ENCODE measurements at places on chromosomes 16 and 17. TPM values are rescaled to one million over a fixed set of nuclear protein-coding genes. Genes with fewer than 3 reads are reported as not detected.
A peak's percentile ranks its signal among the peaks of the same experiment; 100 is the strongest.

GRCh38 chr16:30112197-30113030 is 923 bp downstream of the GDPD3 start:
- no peak for DNase-seq

DNA sequence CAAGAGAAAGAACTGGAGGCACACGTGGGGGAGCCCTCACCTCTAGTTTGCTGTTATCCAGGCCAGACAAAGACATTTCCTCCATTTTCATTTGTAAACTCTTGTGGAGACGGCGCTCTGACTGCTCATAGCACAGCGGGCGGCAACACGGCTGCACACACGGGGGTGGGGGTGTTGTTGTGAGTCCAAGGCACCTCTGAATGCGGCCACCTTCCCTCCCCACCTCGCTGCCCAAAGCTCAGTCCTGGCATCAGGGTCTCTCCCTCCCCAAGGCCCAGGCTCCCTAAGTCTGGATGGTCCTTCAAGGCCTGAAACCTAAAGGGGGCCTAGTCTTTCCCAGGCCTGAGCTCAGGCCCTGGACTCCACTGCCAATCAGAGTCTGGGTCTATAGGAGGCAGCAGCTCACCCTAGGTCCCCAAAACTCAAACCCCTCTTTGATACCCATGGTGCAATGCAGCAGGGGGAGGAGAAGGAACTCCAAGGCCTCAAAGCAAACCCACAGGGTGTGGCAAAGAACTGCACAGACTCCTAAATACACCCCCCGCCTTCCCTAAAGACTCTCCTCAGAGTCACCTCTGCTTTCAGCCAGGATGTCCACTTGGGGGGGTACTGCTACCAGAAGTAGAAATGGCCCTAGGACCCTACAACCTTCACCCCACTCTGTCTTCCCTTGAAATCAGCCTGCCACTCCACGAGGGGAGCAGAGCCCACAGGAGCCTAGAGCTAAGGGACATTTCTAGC is 1.5 kb downstream of the ATXN7L3 start:
- no peak for DNase-seq

- DNase-seq: no peak
These were observed 3.0 kb upstream of the UBB start for GRCh38 chr17:16377941-16378341.

GRCh38 chr16:11079652-11080187 is 135.4 kb downstream of the CLEC16A start:
- no peak for DNase-seq

MT1F gene
- 24.6 TPM for polyA plus RNA-seq

DNA sequence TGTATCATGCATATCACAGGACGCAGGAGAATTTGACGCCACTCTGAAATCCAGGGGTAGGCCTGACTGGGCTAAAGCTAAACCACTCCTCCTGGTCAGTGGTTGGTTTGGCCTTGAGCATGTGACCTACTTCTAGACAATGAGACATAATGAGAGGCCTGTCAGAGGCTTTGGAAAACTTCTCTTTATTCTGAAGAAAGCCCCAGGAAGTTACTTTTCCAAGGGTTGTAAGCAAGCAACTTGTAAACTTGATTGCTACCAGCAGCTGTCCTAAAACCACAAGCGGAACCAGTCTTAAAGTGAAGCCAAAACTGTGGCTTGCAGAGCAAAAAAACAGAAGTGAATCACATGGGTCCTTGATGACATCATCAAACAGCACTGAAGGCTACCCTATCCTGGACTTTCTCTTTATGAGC is 138.2 kb upstream of the COX10 start:
- peak; percentile 4 for DNase-seq

DNA sequence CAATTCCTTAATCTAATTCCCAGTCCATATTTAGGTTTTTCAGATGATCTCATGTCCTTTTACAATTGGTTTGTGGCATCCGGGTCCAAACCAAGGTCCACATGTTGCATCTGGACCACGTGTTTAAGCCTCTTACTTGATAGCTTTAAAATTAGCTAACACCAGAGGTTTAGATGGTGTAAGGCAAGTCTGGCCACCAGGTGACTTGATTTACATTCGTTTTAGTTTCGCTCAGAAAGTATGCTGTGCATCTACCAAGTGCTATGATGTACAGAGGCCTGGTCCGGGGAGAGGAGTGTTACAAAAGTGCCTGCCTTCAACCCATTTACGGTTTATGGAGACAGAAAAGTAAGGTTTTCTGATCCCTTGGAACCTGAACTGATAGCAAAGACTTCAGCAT is 878 bp upstream of the DNAJA2 start:
- DNase-seq: no peak

- no peak for DNase-seq
These were observed 10.4 kb upstream of the WFDC1 start for GRCh38 chr16:84284154-84284722.

DERL2 gene
- polyA plus RNA-seq: 99.4 TPM

GRCh38 chr17:21125862-21126261 is 902 bp upstream of the DHRS7B start:
- DNase-seq: no peak

G6PC1 gene
- 0.07 TPM for polyA plus RNA-seq

NPIPB9 gene
- polyA plus RNA-seq: 1.4 TPM

CDK5R1 gene
- 7.1 TPM for polyA plus RNA-seq

- no peak for DNase-seq
These were observed 8.2 kb upstream of the CCL2 start for GRCh38 chr17:34246881-34247280.

DNA sequence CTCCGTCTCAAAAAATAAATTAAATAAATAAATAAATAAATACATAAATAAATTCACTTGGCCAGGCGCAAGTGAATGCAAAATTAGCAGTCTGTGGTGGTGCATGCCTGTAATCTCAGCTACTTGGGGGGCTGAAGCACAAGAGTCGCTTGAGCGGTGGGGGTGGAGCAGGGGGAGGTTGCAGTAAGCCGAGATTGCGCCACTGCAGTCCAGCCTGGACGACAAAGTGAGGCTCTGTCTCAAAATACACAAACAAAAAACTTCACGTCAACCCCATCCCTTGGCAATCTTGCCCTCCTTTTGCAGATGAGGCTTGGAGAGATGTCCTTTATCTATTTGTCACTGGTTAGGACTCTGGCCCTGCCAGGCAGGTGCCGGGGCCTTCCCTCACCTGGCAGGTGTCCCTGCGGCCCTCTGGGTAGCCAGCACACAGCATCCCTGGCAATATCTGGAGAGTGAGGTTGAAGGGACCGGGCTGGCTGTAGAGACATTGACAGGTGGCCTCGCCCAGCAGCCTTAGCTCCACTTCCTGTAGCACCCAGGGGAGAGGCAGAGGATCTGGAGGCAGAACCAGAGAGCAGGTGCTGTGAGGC is 4.4 kb downstream of the PRSS36 start:
- DNase-seq: no peak

USP43 gene
- 2.9 TPM for polyA plus RNA-seq

- DNase-seq: no peak
These were observed 667 bp downstream of the FSCN2 start for GRCh38 chr17:81528651-81529436.

DNA sequence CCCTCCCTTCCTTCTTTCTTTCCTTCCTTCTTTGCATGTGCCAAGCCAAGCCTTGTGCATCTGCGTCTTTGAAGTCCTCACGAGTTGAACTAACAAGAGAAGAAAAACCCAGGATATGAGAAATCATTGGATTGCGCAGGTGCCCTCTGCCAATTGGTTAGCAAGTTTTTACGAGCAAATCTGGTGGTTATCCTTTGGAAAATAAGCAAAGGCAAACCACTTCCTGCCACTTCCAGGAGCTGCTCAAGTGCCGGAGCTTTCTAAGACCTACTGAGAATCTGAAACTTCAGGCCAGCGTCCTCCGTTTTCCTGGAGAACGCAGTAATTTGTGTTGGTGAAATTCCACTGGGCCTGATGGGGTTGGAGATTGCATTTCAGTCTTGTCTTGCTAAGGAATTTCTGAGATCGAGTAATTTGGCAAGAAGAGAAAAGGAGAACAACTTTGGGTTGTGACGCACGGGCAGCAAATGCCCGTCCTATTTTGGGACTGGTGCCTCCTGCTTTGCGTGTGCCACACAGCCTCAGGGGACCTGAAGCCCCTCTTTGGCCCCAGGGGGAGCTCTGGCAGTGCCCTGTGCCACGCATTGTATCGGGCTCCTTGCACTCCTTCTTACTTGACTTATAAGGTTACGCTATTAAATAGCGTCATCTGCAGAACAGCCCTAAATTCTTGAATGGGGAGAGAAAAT is 56.4 kb downstream of the CMIP start:
- DNase-seq: no peak

GRCh38 chr17:4610162-4610561 is 25.8 kb downstream of the SMTNL2 start:
- no peak for DNase-seq

DNA sequence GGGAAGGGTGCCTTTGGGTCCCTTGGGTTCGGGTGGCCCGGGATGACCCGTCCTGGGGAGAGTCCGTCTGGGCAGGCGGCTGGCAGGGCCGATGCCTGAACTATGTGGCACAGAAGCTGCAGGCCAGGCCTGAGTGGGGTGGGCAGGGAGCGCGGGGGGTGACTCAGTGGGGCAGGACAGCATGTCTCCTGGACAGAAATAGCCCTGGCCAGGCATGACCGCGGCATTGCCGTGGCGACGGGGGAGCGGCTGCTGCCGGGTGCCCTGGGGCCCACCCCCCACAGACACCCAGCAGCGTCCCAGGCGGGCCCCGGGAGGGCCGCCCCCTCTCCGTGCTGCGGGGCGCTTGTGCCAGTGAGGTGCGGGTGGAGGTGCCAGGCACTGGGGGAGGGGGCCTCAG is 1.8 kb upstream of the C1QTNF8 start:
- no peak for DNase-seq

DNA sequence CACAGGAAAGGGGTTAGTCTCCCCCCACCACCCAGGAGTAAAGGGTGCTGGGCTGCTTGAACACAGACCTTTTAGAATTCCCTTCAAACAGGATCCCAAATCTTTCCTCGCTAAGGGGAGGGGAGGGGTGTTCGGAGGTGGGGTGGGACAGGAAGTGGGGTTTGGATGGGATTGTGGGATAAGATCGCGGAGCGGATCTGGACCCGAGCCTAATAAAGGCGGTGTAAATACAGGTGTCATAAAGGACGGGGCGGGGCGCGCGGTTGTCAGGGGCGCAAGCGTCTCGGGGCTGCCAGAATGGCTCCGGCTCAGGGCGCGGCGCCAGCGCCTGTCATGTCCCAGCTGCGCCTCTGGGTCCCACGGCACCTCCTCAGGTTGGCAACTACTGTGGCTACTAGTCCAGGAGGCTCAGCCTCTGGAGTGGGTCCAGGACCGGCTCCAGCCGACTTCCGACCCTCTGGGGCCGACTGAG is 59.8 kb upstream of the FBXO47 start:
- peak; percentile 19 for DNase-seq

KRTAP4-3 gene
- polyA plus RNA-seq: not detected

GRCh38 chr17:8163978-8164814 is 1.4 kb upstream of the VAMP2 start:
- DNase-seq: peak; percentile 83

DNA sequence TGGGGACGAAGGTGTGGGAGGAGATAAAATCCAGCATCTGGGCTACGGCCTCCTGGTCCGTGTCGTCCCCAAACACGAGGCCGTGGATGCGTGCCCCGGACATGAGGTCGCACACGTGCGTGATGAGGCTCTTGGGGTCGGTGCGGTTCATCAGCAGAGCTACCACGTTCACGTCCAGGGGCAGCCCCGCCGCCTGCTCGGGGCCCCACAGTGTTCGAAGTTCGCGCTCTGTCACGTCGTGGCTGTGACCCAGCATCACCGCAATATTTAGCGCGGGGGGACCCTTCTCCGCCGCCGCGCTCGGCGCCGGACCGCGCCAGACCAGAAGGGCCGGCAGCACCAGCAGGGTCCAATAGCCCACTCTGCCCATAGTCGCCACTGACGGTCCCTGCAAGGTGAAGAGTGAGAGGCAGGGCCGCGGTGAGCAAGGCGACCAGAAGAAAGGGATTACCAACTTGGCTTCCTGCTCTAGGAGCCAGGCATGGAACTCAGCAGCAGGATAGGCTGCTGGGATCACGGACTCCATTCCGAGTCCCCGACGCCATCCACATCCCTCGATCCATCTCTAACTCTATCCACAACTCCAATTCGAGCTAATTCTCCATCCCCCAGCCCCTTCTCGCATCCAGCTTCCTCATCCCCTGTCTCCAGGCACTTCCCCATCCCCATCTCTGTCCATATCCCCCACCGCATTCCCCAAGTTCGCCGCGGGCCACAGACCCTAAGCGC is 2.0 kb downstream of the GRIN2A start:
- no peak for DNase-seq

DNA sequence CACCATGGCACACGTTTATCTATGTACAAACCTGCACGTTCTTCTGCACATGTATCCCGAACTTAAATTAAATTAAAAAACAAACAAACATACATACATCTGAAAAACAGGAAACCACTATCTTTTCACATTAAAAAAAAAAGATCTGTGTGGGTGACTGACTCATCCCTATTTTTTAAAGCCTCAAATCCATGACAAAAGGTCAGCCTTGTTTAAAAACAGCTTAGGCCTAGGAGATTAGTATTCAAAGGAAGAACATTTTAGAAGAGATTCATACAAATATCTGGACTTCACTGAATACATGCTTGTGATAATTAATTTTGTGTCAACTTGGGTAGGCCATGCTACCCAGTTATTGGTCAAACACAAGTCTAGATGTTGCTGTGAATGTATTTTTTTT is 4.7 kb upstream of the PRKAR1A start:
- DNase-seq: no peak

- no peak for DNase-seq
These were observed at the start of the genes SGSH and SLC26A11 for GRCh38 chr17:80220054-80220735. SGSH (minus strand) TSS chr17:80220333; CDS start chr17:80220313, 20 bp downstream. SLC26A11 (plus strand) TSS chr17:80220427; CDS start chr17:80221561, 1,134 bp downstream.

GRCh38 chr17:82105882-82106687 is 8.0 kb upstream of the FASN start:
- no peak for DNase-seq

FKBP10 gene
- 9.6 TPM for polyA plus RNA-seq

NEURL4 gene
- polyA plus RNA-seq: 39.6 TPM

DNA sequence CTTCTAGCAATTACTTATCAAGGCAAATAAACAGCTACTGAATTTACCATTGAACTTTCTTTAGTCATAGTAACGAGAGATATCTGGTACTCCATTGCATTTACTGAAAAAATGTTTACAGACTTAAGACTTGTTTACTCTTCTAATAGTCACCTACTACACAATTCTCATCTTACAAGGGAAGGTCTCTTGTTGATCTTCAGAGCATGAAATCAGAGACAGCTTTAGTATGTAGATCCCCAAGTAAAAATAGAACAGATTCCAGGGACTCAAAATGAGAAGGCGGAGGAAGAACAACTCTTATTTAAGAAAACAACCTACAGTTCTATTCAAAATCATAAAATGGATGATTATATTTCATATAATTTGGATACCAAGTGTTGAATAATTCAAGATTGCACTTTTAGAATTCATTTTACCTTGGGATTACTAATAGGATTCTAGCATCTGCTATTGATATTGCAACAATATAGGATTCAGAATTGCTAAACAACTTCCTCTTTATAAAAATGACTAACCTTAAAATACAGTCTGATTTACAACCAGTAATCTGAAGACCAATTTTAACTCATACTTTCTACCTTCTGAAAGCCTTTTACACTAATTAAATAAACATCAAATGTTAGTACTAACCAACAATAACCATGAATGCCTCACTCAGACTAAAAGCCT is 20.8 kb downstream of the UBE2G1 start:
- no peak for DNase-seq
